ENCODE measurements at places on chromosomes 1 and 21.

GRCh38 chr1:55359611-55360010 is 144.4 kb upstream of the USP24 start:
- no peak for DNase-seq

GRCh38 chr1:244852694-244853093 is 11.6 kb downstream of the HNRNPU start:
- DNase-seq = no peak

GRCh38 chr1:158686111-158687009 is at the start of gene SPTA1:
SPTA1 (minus strand) TSS chr1:158686715; CDS start chr1:158686517, 198 bp downstream.
- DNase-seq = no peak

GRCh38 chr1:91506071-91506470 is 5.4 kb downstream of the CDC7 start:
- no peak for DNase-seq

- no peak for DNase-seq
Measured at GRCh38 chr1:53410100-53410541, 49.1 kb upstream of the DMRTB1 start.

DNA sequence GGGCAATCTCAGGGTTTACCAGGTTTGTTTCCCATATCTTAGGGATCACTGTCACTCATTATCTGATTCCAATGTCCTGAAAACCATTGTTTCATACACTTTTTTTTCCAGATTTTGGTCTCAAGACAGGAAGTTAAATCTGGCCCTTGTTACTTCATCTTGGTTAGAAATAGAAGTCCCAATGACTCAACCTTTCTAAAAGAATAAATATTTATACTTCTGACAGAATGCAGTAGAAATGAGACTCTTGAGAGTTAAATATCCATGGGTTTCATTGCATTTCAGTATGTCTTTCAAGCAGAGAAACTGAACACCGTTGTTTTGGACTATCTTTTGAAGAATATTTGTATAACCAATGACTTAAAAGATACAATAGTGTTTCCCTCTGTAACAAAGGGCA is 19.8 kb upstream of the VCAM1 start:
- no peak for DNase-seq

DNA sequence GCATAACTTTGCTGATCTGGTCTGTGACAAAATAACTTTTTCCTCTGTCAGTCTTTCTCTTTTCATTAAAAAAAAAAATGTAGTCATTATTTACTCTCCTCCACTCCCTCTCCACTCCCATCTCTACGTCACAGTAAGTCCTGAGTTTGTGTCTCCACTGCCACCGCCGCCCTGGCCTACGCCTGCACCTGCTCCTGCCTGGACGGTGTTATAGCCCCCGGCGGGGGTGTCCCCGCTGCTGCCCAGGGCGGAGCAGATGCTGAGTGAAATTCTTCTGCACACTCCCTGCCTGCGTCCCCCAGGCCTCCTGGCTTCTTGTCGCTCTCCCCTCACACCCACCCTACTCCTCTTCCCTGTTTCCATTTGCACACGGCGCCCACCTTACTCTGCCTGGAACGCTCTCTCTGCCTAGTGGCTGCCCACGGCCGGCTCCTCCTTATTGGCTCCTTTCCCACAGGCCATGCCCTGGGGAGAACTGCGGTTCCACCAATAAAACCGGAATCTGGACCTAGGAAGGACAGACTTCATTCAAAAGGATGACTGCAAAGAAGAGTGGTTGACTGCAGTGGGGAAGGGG is 55.2 kb upstream of the C1orf174 start:
- no peak for DNase-seq

GRCh38 chr1:35539824-35540261 is 17.4 kb downstream of the KIAA0319L start:
- no peak for DNase-seq

DNA sequence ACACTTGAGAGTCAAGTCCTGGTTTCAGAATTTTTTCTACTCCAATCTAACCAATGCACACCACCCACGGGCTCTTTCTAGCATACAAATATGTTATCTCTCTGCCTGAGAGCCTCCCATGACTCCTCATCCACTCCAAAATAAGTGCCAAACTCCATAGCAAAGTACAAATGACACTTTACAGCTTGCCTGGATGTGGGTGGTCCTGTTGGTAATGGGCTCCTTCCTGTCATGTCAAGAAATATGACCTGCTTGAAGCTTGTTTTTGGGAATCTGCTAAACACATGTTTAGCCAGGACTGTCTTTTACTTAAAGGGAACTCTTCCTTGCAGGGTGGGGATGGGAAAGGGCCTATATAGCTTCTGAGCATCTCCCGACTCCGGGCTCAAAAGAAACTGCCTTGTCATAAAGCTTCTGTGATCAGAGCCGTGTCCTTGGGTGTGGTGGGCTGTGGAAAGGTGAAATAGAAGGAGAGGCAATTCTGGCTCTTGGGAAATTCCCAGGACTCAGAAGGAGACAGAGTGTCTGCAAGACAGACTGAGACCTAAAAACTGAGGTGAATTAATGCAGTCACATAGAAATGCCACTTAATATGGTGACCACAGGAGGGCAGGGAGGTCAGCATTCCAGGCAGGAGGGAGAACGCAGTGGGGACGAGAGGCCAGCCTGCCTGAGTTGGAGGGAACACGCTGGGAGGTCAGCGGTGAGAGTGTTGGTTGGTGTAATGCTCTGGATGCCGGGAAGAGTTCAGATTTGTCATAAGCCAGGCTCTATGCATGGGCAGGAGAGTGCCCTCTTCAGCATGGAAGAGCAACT is 6.1 kb upstream of the IGFN1 start:
- no peak for DNase-seq

GRCh38 chr1:18927654-18928272 is 25.4 kb upstream of the ALDH4A1 start:
- no peak for DNase-seq

DNA sequence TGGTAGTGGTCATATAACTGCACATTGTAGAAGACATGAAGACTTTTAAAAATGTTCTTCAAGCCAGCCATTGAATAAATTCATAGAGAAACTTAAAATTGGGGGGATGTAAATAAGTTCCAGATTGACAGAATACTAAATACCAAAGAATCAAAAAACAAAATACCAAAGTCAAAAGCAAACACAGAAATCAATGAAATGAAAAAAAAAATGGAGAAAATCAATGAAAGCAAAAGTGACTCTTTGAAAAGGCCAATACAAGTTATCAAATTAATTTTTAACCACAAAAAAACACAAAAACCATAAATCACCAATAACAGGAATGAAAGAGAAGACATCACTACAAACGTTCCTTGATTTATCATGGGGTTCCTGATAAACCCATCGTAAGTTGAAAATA is 25.6 kb downstream of the LPGAT1 start:
- DNase-seq = no peak

DNA sequence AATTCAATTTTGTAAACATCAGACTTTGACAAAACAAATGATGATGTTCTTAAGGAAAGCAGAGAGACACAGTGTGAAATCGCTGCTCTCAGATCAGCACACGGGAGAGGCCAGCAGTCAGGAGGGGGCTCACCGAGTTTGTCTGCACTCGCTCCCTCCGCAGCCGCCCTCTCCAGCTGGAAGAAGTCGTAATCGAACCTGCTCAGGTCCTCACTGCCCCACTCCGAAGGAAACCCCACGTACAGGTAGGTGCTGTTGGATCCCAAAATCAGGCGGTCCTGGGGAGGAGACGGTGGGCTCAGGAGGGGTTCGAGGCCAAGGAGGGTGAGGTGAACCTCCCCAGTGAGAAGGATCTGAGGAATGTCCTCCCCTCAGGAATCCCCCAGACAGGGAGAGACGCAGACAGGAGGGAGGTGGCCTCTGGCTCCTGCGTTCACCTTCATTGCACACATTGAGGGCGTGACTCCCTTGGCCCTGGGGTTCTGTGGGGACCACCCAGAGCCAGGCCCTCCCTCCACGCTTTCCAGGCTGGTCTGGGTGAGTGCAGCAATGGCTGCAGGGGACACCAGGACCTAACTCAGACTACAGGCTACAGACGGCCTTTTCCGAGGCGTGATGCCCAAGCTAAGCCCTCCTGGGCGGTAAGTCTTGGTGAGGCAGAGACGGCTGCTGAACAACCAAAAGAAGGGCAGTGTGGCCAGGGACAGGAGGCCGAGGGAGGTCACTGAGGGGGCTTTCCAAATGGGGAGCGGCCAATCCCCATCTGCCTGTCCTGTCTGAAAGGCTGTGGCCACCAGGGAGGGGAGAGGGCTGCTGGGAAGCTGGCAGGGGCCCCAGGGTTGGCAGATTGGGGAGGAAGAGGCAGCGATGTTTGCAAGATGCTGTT is 65.5 kb downstream of the SCCPDH start:
- DNase-seq = no peak

DNA sequence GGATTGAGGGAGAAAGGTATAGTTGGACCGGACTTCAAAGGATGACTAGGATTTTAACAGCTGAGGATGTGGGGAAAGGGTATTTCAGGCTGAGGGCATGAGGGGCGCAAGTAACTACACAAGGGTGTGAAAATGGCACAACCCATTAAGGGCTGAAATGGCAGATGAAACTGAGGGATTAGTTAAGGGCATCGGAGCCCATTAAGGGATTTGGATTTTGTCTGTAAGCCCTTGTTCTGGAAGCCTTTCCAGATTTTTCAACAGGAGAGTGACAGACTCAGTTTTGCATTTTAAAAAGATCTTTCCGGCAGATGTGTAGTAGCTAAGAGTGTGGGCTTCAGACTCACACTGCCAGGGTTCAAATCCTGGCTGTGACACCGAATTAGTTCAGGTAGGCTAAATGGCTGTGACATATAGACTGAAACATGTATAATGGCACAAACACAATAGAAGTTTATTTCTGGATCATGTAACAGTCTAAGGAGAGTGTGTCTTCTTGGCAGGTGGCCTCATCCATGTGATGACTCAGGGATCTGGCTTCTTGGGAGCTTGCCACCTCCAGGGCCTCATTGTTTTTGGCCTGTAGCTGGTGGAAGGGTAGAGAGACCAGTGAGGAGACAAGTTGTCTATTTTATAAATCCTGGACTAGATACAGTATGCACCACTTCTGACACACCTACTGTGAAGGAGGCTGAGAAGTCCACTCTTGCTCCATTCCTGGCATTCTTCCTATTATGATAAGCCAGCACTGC is 49.6 kb downstream of the UBE2T start:
- DNase-seq = no peak

GRCh38 chr1:241401156-241401555 is 44.2 kb upstream of the RGS7 start:
- no peak for DNase-seq

DNA sequence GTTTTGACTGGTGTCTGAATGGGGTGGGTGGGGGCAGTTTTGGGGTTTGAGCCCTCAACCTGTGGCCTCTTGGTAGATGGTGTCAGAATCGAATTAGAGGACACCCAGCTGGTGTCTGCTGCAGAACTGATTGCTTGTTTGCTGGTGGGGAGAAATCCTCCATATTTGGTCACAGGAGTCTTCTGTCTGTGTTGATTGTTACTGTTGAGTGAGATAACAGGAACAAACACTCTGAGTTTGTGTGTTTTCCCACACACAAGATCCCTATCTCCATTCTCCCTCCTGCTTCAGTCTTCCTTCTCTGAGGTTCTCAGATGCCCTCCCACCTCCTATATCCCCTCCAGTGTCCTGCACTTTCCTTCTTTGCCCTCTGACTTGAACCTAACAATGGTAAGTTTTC is 19.1 kb upstream of the CGN start:
- no peak for DNase-seq

DNA sequence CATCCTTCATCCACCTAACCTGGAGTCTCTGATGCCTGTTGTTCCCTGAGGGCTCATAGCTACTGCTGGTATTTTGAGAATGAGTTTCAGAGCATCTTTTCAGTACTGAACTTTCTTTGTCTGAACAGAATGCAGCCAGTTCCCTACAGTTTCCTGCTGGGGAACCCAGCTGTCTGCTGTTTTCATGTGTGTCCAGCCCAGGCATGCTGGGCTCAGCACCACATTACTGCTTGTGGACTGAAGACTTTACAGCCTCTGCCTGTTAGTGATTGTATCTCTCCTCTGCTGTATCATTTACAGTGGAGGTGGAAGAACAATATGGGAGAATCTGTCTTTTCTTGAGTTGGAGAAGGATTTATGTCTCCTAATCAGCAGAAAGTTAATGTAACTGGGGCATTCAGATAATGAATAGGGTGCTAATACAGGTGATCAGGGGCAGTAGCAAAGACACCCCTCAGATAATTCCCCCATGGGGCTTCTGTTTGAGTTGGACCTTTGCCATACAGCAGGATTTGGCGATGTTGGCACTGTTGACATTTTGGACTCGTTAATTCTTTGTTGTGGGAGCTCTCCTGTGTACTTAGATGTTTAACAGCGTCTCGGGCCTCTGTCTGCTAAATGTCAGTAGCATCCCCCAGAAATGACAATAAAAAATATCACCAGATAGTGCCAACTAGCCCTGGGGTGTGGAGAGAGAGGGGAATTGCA is 207.7 kb downstream of the HHAT start:
- no peak for DNase-seq

- no peak for DNase-seq
Measured at GRCh38 chr1:202662081-202662480, 48.2 kb downstream of the SYT2 start.

DNA sequence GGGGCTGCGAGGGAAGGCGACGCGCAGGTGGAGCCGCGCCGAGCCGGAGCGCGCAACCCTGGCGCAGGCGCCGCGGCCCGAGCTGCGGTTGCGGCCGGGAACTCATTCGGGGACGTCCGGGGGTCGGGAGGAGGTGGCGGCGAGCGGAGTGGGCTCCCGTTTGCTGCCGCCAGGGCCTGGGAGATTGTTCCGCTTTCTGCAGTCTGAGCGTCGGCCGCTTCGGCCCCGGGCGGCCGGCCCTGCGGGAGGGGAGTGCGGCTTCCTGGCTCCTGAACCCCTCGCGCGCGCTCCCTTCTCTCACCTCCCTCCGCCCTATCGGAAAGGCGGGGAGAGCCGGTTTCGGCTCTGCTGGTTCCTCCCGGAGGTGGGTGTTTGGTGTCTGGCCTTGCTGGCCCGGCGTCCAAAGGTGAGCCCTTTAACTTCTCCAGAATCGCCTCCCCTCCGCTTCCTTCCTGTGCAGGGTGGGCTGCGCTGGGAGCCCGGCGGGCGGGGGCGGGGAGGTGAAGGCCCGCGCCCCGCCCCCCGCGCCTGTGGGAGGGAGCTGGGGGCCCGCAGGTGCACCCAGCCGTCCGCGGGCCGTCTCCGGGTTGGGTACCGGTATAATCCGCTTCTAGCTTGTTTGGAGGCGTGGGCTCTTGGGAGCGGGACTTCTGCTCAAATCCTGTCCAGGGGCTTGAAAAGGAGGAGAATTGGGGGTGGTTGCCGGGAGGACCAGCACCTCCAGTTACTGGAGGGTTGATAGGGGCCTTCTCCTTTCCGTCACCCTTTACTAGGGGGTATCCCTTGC is 683 bp downstream of the LRRC8D start:
- DNase-seq = peak; percentile 43

DNA sequence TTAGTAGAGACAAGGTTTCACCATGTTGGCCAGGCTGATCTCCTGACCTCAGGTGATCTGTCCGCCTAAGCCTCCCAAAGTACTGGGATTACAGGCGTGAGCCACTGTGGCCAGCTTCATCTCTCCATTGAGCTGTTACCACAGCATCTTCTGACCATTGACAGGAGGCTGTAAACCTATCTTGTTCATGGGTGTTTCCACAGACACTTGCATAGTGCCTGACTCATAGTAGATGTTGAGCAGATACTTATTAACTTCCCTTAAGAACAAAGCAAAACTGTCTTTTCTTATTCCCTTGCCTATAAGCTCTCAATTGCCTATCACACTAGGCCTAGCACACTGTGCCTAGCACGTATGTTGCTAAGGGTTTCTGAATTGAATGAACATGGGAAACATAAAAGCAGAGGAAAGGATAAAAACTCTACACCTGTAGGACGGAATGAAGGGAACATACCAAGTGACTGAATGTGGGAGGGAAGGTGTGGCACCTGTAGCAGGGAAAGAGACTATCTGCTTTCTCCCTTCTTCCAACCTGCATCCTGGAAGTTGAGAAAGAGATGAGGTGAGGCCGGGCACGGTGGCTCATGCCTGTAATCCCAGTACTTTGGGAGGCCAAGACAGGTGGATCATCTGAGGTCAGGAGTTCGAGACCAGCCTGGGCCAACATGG is 1.2 kb upstream of the C1orf54 start:
- no peak for DNase-seq

Measured in hindlimb muscle (tissue), 1 donor.